Activated CD8-positive, alpha-beta T cell treated with anti-CD3 and anti-CD28 coated beads, Interleukin-2, amount 10 ng/mL, durations not matched to agents 7 days and 5 days (primary cell): ENCODE measurements at places on chromosomes 2 and 18. TPM values are rescaled to one million over a fixed set of nuclear protein-coding genes. Genes with fewer than 3 reads are reported as not detected.

GRCh38 chr2:239751679-239752355 is 273.3 kb downstream of the NDUFA10 start:
- H3K27me3 ChIP-seq, result no peaks in the 10 kb centered on the region
- no peak overlapping the region for H3K27ac ChIP-seq
- peak; percentile 26 for DNase-seq
- H3K36me3 ChIP-seq, result no peaks in the 10 kb centered on the region
- peaks cover 12% of the 10 kb centered on the region for H3K4me1 ChIP-seq

- no peak overlapping the region for H3K4me3 ChIP-seq
- H3K4me1 ChIP-seq, result peaks cover 9% of the 10 kb centered on the region
- peaks cover 41% of the 10 kb centered on the region for H3K27me3 ChIP-seq
- no peak for DNase-seq
Measured at GRCh38 chr2:46216213-46216612, 81.0 kb upstream of the EPAS1 start.

Gene LDLRAD4
- total RNA-seq, result 35.7 TPM

Gene FBXO36
- 1.0 TPM for total RNA-seq
